ENCODE measurements at places on chromosomes 3 and 15.

GRCh38 chr3:171991166-171991565 is 48.2 kb upstream of the FNDC3B start:
- DNase-seq = no peak

GRCh38 chr3:190701096-190701532 is 161.4 kb downstream of the GMNC start:
- no peak for DNase-seq

GRCh38 chr3:184172681-184173373 is 1.8 kb upstream of the AP2M1 start:
- no peak for DNase-seq

GRCh38 chr3:100086401-100086800 is 27.9 kb downstream of the FILIP1L start:
- no peak for DNase-seq

- no peak for DNase-seq
Observed at GRCh38 chr15:62138124-62138523, 27.0 kb downstream of the C2CD4B start.

DNA sequence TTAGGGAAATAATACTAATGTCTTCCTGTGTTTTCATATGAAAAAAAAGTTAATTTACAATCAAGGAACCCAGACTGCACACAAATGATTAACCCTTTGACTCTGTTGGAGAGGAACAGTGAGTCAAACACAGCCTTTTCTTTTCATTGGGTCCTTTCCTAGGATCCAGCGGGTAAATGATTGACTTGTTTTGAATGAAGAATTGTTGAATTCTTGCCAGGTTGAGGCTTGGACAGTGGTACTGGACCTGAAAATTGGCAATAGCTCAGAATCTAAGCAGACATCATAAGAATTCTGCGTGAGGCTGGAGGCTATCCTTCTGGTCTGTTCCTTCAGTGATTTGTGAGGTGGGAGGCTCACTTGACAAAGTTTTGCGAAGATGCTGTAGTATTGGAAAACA is 143.0 kb downstream of the RYR3 start:
- DNase-seq = no peak
